ENCODE measurements at places on chromosomes 11 and 22.

- no peak for DNase-seq
Observed at GRCh38 chr11:122246874-122247273, 130.9 kb upstream of the BLID start.

DNA sequence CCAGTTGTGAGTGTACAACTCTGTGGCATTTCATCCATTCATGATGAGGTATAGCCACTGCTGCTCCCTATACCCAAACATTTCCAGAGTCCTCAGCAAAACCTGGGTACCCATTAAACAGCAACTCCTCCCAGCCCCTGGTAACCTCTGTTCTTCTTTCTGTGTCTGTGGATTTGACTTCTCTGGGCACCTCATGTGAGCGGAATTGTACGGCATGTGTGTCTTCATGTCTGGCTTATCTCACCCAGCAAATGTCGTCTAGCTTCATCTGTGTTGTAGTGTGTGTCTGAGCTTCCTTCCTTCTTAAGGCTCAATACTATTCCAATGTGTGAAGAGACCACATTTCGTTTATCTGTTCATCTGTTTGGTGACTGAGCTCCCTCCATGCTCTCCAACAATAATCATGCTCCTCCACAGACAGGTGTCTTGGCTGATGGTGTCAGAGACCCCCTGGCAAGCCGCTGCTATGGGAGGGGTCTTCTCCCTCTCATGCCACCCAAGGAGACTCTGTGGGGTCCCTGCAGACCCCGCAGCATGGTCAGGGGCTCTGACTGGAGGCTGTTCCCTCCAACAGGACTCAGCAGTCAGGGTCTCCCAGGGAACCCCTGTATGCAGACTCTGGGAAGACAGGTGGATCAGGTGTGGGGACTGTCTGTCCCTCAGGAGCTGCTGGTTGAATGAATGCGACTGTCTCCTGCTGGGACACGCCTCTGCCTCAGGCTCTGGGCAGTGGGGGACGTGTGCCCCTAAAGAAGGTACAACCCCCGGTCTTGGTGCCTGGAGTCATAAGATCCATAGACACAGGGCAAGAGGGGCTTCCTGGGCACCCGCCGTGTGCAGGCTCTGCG lies 52.7 kb downstream of the SMIM38 start:
- DNase-seq = no peak

- DNase-seq = peak; percentile 19
Observed at GRCh38 chr22:21946262-21946925, 6.3 kb downstream of the PPM1F start.

GRCh38 chr11:70647188-70648166 lies 249.1 kb downstream of the CTTN start:
- DNase-seq = no peak

Data from hematopoietic multipotent progenitor cell treated with erythropoietin and hydrocortisone succinate and interleukin-3 and kit ligand, for 8 days (in vitro differentiated cells).